Neuronal stem cell (in vitro differentiated cells): ENCODE measurements at places on chromosomes 16 and 17.
A peak's percentile ranks its signal among the peaks of the same experiment; 100 is the strongest.

DNA sequence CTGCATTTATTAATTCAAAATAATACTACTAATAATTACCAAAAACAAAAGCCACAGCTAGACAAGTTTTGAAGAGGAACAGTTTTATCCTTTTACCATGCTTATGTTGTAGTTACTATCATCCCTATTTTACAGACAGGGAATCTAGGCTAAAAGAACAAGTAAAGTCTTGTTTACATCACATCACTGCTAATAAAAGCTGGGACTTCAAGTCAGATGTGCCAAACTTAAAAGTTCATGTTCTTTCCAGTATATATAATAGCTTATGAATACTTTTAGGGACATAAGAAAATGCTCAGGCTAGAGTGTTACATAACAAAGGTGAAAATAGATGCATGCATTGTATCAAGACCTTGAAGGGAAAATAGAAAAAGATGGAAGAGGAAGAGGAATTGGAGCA lies 234.2 kb downstream of the CDH11 start:
- DNase-seq = no peak

GRCh38 chr16:81394966-81395655 lies 49.5 kb upstream of the CMIP start:
- no peak for DNase-seq

DNA sequence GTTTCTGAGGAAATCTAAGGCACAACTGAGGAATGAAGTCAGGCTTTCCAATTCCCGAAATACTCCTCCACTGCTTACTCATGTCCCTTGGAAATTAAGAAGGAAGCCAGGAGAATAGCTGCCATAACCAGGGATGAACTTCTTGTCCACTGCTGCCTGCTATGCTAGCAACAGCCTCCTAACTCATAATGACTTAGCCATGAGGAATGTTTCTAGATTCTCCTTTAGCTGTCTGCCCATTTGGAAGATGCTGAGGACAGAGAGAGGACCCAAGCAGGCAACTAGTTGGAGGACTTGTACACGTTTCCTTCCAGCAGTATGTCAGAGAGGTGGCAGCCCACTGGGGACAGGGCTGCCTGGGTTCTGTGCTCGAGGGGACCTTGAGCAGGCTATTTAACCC lies 939 bp upstream of the CCL2 start:
- DNase-seq = no peak

- no peak for DNase-seq
Measured at GRCh38 chr17:73725794-73726515, 81.7 kb upstream of the SDK2 start.

GRCh38 chr16:86384263-86384649 lies 126.1 kb upstream of the FOXF1 start:
- no peak for DNase-seq

DNA sequence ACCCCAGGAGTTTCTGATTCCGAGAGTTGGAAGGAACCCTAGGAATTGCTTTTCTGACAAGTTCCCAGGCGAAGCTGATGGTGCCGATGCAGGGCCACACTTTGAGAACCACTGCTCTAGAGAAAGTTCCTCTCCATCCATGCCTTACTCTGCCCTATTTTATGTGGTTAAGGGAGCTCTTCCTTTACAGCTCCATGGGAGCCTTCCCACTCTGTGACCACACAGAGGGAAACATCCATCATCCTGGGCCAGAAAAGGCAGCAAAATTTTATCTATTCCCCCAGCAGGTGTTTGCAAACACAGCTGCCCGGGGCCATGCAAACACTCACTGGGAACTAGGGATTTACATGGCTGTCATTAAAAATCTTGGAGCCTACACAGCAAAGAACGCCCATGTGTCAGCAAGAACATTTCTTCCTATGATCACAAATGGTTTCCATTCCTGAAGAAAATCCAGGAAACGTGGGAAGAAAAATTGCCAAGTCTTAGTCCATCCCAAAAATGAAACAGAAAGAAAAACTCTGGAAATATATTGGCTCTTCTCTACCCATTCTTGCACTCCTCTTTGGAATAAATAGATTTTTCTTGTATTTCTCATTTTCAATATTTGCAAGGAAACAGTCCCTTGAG lies 252.7 kb downstream of the PMP22 start:
- DNase-seq = no peak

GRCh38 chr17:40060887-40061608 lies 1.7 kb upstream of the THRA start:
- DNase-seq = no peak

GRCh38 chr16:73145166-73145880 lies 97.4 kb upstream of the ZFHX3 start:
- DNase-seq = no peak

DNA sequence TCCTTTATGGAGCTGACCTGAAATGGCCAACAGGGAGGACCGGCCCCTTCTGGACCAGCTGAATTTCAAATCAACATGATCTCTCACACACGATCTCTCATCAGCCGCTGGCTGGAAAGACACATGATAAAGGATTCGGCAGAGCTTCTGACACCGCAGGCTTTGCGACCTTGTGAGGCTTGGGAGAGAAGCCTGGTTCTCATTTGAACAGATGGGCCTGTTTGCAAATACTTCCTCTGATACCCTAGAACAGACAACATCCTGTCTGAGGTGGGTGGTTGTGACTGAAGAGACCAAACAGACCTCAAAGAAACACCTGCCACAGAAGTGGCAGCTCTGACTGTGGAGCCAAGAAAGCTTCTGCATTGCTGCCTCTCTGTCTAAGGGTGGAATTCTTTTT lies 77.9 kb upstream of the SDK2 start:
- DNase-seq = no peak

GRCh38 chr16:73427164-73427563 lies 379.2 kb upstream of the ZFHX3 start:
- DNase-seq = no peak

DNA sequence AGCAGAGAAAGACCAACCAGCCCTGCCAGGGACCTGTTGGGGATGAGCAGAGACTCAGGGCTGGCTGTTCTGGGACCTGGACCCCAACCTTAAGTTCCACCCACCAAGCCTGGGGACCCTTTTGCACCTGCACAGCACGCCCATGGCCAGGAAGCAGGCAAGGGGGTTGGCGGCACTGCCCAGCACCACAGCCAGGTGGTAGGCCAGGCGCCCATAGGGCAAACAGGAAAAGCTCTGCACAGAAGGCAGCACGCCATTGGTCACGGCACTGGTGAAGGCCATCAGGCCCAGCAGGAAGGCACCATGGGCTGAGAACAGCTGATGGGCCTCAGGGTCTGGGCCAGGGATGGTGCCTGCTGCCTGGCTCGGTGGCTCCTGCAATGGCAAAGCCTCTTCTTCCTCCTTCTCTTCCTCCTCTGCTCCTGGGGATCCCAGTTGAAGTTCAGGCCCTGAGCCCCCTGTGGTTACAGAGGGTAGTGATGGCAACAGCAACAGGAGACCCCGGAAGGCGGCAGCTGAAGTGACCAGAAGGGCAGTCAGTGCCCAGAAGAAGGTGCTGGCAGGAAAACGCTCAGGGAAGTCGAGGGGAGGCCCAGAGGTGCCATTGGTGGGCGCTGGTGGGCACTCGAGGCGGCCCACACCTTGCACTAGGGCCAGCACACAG lies 1.7 kb downstream of the SLC52A1 start:
- DNase-seq = no peak

DNA sequence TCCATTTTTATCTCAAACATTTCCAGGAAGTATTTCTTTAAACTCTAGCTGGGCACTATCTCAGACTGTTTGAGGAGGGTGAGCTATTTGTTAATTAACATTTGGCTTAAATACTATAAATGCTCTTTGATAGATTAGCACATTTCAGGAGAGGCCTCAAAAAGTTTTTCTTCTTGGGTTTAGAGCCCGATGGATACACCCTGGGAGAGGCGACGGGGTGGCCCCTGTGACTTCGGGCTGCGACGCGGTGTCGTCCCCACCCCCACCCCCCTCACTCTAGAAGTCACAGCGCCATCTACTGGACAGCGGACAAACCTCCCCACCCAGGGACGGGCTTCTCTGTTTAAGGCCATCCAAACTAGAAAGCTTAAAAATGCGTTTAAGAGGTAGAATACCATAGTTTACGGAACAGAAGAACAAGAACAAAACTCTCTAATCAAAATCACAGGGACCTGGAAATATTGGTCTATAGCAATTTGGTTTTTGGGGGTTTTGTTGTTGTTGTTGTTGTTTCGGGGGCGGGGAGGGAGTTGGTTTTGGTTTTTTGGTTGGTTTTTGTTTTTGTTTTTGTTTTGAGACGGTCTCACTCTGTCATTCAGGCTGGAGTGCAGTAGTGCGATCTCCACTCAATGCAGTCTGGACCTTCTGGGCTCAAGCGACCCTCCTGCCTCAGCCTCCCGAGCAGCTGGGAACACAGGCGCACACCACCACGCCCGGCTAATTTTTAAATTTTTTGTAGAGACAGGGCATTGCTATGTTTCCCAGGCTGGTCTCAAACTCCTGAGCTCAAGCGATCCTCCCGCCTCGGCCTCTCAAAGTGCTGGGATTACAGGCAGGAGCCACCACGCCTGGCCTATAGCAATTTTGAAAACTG lies 254.4 kb downstream of the C16orf95 start:
- peak; percentile 75 for DNase-seq

- no peak for DNase-seq
Measured at GRCh38 chr17:13355054-13355453, 246.7 kb downstream of the HS3ST3A1 start.

- DNase-seq = no peak
Measured at GRCh38 chr17:77308861-77309726, 168.3 kb downstream of the SEC14L1 start.

DNA sequence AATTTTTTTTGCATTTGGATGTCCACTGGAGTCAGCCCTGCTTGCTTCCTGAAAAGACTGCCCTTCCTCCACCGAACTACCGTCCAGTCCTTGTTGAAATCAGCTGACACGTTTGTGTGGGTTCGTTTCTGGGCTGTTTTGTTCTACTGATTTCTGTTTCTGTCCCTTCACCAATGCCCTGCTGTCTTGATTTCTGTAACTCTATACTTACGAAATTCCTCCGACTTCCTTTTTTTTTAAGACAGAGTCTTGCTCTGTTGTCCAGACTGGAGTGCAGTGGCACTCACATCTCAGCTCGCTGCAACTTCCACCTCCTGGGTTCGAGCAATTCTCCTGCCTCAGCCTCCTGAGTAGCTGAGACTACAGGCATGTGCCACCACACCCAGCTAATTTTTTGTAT lies 8.4 kb upstream of the GAA start:
- no peak for DNase-seq

- no peak for DNase-seq
Measured at GRCh38 chr16:16007743-16008111, 58.3 kb downstream of the ABCC1 start.
